ENCODE measurements at places on chromosomes 7 and 10. TPM values are rescaled to one million over a fixed set of nuclear protein-coding genes. Genes with fewer than 3 reads are reported as not detected.

- no peak overlapping the region for H3K27ac ChIP-seq
- H3K4me3 ChIP-seq = no peak overlapping the region
- no peaks in the 10 kb centered on the region for H3K4me1 ChIP-seq
- peaks cover 10% of the 10 kb centered on the region for H3K27me3 ChIP-seq
- no peaks in the 10 kb centered on the region for H3K36me3 ChIP-seq
Measured at GRCh38 chr10:117669122-117669521, 126.6 kb downstream of the EMX2 start.

- no peak overlapping the region for H3K27ac ChIP-seq
- no peak overlapping the region for H3K4me3 ChIP-seq
- DNase-seq = no peak
- H3K4me1 ChIP-seq = peaks cover 5% of the 10 kb centered on the region
Measured at GRCh38 chr10:132394936-132395703, 1.9 kb upstream of the PWWP2B start.

DNA sequence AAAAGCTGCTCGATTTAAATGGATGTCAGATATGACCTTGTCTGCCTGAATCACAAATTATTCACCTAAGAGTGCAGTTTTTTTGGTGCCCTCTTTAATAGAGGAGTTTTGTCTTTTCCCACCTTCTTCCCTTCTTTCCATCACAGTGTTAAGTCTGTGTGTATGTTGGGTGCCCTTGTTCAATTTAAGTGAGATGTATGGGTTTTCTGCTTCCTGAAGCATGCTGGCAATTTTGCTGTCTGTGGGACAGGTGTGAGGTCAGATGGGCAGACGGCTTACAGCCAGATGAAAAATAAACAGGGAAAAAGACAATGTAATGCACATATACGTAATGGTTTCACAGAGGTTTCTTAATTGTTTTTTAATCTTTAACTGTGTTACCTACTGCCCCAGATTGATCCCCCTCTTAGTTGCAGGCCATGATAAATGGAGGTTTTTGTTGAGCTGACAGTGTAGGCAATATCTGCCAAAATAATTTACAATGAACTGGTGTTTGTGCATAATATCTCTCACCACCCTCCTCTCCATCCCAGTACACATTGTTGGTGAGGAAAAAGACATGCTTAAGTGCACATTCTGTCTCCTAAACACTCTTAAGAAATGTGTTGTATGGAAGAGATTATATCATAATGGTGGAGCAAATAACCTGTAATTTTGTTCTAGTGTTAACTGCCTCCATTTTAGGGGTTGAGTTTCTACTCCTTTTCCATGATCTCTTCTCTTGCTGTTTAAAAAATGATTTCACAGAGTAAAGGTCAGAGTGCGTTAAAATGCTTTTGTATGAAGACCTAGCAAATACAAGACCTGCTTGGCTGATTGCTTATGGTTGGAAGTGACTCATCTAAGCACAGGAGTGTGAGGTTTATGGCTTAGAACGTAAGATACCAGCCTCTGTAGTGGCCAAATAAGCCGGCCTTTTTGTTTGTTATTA lies 123.9 kb downstream of the LRRC4 start:
- H3K4me1 ChIP-seq = peaks cover 3% of the 10 kb centered on the region
- H3K27me3 ChIP-seq = no peaks in the 10 kb centered on the region
- peaks cover 69% of the 10 kb centered on the region for H3K36me3 ChIP-seq
- H3K4me3 ChIP-seq = no peak overlapping the region
- DNase-seq = no peak
- no peak overlapping the region for H3K27ac ChIP-seq

GRCh38 chr10:43815181-43815885 lies 166.7 kb upstream of the ZNF32 start:
- DNase-seq = no peak
- no peak overlapping the region for H3K27ac ChIP-seq
- no peaks in the 10 kb centered on the region for H3K4me1 ChIP-seq
- H3K27me3 ChIP-seq = no peaks in the 10 kb centered on the region
- no peak overlapping the region for H3K4me3 ChIP-seq
- H3K36me3 ChIP-seq = no peaks in the 10 kb centered on the region

DNA sequence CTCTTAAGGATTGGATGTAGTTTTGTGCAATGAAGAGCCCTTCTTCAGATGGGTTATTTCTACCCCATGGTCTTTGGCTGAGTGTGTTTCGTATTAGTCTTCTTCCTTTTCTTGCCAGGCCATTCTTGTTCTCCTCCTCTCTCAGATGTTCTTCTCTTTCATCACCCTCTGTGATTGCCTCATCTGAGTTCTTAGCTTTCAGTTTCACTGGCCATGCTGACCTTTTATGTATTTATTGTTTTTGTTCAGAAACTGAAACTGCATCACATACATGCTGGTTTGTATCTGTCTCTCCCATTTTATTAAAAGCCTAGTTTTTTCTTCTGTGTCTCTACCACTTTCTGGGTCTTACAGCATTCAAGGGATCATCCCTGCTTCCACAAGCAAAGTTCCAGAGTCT lies 21.7 kb upstream of the PCGF5 start:
- H3K4me3 ChIP-seq = no peak overlapping the region
- no peaks in the 10 kb centered on the region for H3K27me3 ChIP-seq
- H3K4me1 ChIP-seq = peaks cover 37% of the 10 kb centered on the region
- no peak for DNase-seq

DNA sequence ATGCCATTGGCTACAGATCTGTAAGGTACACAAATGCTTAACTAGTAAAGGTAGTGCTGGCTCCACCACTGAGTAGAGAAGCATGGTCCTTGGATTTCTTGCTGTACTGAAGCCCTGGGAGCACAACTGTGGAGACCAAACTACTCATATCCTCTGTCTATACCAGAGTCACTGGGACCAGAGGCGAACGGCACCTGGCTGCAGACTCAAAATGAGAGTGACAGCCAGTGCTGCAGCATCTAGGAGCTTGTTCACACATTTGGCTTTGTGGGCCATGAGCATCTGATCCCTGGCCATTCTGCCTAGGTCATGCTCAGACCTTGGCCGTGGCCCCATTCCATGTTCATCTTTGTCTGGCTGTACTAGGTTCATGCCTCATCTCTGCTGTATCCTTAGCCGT lies 31.9 kb downstream of the LRRC18 start:
- no peak for DNase-seq
- H3K4me3 ChIP-seq = no peak overlapping the region
- no peaks in the 10 kb centered on the region for H3K36me3 ChIP-seq
- peaks cover 22% of the 10 kb centered on the region for H3K27me3 ChIP-seq
- no peaks in the 10 kb centered on the region for H3K4me1 ChIP-seq

COL17A1 gene
- polyA plus RNA-seq = not detected

Data from K562 (cell line).